Dorsolateral prefrontal cortex (tissue), 122 donors: ENCODE measurements at places on chromosomes 16 and 17.

DNA sequence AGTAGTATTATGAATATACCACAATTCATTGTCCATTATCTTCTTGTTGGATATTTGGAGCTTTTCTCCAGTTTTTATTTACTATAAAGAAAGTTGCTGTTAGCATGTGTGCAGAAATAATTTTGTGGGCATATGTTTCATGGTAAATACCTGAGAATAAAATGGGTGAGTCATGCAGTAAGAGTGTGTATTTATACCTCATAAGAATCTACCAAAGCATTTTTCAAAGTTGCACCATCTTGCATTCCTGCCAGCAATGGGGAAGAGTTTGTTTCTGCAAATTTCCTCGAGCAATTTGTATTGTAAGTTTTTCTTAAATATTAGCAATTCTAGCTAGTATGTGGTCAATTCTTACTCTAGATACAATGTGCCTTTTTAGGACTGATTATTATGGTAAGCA is 7.9 kb upstream of the MON1B start:
- no peak for DNase-seq

DNA sequence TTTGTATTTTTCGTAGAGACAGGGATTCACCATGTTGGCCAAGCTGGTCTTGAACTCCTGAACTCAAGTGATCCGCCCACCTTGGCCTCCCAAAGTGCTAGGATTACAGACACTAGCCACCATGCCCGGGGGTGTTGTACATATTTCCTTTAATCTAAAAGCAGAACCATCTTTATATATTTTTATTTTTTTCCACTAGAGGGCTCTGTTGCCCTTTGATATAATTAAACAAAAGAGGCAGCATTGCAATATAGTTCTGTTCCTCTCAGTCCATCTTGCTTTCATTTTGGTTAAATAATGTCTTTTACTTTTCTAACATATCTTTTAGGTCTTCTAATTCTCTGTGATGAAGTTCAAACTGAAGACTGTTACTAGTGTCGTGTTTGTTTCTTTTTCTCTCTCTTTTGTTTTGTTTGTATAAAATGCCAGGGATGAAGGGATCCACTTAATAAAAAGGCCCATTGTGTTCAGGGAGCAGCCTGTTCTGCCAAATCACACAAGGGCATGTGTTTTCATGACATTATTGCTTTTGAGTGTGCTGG is 23.4 kb downstream of the WWOX start:
- DNase-seq, result no peak

DNA sequence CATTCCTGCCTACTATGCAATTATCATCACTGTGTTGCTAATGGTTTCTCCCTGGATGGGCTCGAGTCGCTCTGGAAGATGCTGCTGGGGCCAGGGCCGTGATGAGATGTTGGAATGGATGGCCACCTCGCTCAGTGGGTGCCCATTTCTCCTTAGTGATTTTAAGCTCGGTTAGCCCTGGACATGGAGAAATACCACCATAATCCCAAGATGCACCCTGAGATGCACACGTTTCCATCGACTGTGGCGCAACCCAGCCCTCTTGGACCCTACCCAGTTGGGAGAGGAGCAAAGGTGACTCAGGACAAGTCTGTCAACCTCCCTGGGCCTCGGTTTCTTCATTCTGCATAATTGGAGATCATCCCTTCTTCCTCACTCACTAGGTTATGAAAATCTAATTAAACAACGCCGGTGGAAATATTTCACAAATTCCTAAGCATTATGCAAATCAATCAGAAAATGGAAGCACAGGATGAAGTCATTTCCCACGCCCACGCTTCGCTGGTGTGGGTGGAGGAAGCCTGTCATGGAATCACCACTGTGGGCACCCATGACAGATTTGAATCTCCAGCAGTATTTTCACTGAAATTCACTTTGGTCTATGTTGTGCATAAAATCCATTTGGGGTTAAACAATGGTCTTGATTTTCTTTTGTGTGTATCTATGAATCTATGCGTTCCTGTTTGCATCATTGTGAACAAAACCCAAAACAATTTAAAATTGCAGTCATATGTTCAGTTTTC is 195.2 kb downstream of the AXIN2 start:
- no peak for DNase-seq

- no peak for DNase-seq
Measured at GRCh38 chr17:1559047-1560043, 3.2 kb downstream of the PITPNA start.

DNA sequence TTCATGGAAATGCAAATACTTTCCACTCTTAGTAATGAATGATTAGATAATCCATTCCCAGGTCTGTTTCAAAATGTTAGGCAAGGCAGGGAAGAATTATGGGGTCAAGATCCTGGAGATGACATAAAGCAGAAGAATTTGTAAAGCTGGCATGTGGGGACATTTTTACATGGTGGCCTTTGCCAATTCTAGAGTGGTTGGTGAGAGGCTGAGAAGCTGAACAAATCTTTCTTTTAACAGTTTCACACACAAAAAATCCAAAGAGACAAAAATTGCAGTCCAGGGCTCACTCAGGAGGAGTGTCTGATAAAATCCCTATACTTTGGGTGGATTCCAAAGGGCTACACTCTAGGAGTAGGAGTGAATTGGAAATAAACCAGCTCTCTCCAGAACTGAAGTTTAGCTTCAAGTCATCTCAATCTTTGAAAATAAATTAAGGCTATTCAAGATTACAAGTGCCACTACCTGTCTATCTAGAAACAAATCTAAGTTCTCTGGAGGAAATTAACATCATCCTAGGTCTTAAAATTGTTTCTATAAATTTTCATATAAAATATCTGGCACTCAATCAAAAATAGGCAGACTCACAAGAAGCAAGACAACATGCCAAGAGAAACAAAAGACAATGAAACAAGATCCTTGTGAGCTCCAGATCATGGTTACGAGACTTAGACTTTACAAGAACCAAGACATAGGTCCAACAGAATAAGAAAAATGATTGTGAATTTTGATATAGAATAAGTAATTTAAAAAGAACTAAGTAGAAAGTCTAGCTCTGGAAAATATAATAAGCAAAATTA is 113.0 kb upstream of the AXIN2 start:
- no peak for DNase-seq

- DNase-seq, result no peak
Measured at GRCh38 chr16:70294385-70295025, 4.5 kb upstream of the DDX19B start.

GRCh38 chr17:81983639-81984373 is 6.4 kb downstream of the ASPSCR1 start:
- DNase-seq, result no peak

- DNase-seq, result peak; percentile 48
Measured at GRCh38 chr17:45171338-45172231, 9.9 kb downstream of the HEXIM2 start.

DNA sequence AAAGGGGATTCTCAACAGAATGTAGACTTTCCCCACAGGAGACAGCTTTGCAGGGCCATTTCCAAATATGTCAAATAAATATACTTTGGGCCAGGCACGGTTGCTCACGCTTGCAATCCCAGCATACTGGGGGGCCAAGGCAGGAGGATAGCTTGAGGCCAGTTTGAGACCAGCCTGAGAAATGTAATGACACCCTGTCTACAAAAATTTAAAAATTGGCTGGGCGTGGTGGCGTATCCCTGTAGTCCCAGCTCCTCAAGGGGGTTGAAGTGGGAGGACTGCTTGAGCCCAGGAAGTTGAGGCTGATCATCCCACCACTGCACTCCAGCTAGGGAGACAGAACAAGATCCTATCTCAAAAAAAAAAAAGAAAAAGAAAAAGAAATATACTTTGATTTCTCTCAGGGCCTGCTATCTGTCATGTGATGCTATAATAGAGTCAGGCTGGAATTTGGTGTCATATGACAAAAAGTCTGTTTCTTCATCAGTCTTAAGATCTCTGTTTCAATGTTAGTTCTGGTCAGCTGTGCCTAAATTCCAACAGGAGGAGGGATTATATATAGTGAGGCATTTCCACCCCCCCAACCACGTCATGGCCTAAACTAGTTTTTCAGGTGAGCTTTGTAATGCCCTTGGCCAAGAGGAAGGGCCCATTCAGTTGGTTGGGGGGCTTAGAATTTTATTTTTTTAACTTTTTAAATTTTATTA is 4.3 kb upstream of the ZDHHC7 start:
- no peak for DNase-seq

GRCh38 chr16:78142788-78143187 is 43.3 kb downstream of the WWOX start:
- no peak for DNase-seq

DNA sequence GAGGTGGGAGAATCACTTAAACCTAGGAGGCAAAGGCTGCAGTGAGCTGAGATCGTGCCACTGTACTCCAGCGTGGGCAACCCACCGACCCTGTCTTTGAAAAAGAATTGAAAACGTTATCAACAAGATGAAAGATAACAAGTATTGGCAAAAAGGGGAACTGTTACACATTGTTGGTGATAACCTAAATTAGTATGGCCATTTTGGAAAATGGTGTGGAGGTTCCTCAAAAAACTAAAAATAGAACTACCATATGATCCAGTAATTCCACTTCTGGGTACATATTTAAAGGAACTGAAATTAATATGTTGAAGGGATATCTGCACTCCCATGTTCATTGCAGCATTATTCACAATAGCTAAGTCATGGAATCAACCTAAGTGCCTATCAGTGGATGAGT is 61.0 kb downstream of the ABHD15 start:
- DNase-seq, result no peak

DNA sequence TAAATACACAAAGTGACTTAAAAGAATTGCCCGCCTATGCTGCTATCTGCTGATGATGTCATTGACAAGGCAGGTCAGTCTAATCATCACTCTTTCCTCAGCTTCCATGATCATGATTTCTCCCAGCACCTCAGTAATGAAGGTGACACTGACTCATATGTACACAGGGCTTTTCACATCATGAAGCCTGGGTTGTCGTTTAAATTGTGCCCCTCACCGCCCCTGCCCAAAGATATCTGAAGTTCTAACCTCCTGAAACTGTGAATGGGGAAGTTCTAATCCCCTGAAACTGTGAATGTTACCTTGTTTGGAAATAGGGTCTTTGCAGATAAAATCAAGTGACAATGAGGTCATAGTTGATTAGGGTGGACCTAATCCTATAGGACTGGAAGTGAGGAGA is 17.4 kb upstream of the GPRC5C start:
- DNase-seq, result no peak
